ENCODE measurements at places on chromosomes 12 and 14. TPM values are rescaled to one million over a fixed set of nuclear protein-coding genes. Genes with fewer than 3 reads are reported as not detected.

The TPH2 gene
- not detected for total RNA-seq

The RTN1 gene
- total RNA-seq, result not detected

The RIN3 gene
- total RNA-seq, result 21.1 TPM

The HOXC11 gene
- 0.90 TPM for total RNA-seq

The CD69 gene
- total RNA-seq, result not detected

The FOXM1 gene
- total RNA-seq, result 89.2 TPM

The MMP14 gene
- total RNA-seq, result 0.41 TPM

The MYF5 gene
- total RNA-seq, result not detected

The BORCS5 gene
- total RNA-seq, result 9.4 TPM

The NPAS3 gene
- total RNA-seq, result not detected

The CDCA3 gene
- total RNA-seq, result 82.3 TPM

The CLBA1 gene
- total RNA-seq, result 17.8 TPM

The PTPRO gene
- not detected for total RNA-seq

The GNG2 gene
- total RNA-seq, result 2.8 TPM

The PELI2 gene
- total RNA-seq, result 0.73 TPM

The KCNK13 gene
- 0.10 TPM for total RNA-seq

The GALNT4 gene
- 14.0 TPM for total RNA-seq

The KLRC3 gene
- total RNA-seq, result 0.16 TPM

The MYRFL gene
- total RNA-seq, result not detected

The SRRM4 gene
- total RNA-seq, result not detected

The FGF6 gene
- not detected for total RNA-seq

The ART4 gene
- not detected for total RNA-seq

The GRIP1 gene
- 3.5 TPM for total RNA-seq

The CIDEB gene
- 0.22 TPM for total RNA-seq

The MIA2 gene
- total RNA-seq, result 24.6 TPM

The SELPLG gene
- 0.97 TPM for total RNA-seq
